ENCODE measurements at places on chromosomes 16 and 17.
A peak's percentile ranks its signal among the peaks of the same experiment; 100 is the strongest.

GRCh38 chr17:78133971-78134898 lies 3.7 kb downstream of the TMC8 start:
- DNase-seq: no peak
- H3K36me3 ChIP-seq: no peaks in the 10 kb centered on the region
- H3K27me3 ChIP-seq: no peaks in the 10 kb centered on the region

GRCh38 chr17:34090593-34090992 lies 164.5 kb upstream of the CCL2 start:
- no peak overlapping the region for H3K27ac ChIP-seq
- no peaks in the 10 kb centered on the region for H3K4me1 ChIP-seq
- no peak for DNase-seq
- H3K4me3 ChIP-seq: no peak overlapping the region
- no peaks in the 10 kb centered on the region for H3K27me3 ChIP-seq
- no peaks in the 10 kb centered on the region for H3K36me3 ChIP-seq

GRCh38 chr16:71357681-71358080 lies 842 bp upstream of the CALB2 start:
- H3K4me3 ChIP-seq: no peak overlapping the region
- no peaks in the 10 kb centered on the region for H3K27me3 ChIP-seq
- no peaks in the 10 kb centered on the region for H3K36me3 ChIP-seq
- no peak overlapping the region for H3K27ac ChIP-seq
- DNase-seq: no peak

GRCh38 chr16:31329671-31330552 lies 25.1 kb upstream of the ITGAX start:
- no peaks in the 10 kb centered on the region for H3K27me3 ChIP-seq
- DNase-seq: no peak

- no peaks in the 10 kb centered on the region for H3K27me3 ChIP-seq
- no peak overlapping the region for H3K27ac ChIP-seq
- H3K4me1 ChIP-seq: no peaks in the 10 kb centered on the region
- no peak overlapping the region for H3K4me3 ChIP-seq
- DNase-seq: no peak
Measured at GRCh38 chr16:78552716-78553115, 453.3 kb downstream of the WWOX start.

DNA sequence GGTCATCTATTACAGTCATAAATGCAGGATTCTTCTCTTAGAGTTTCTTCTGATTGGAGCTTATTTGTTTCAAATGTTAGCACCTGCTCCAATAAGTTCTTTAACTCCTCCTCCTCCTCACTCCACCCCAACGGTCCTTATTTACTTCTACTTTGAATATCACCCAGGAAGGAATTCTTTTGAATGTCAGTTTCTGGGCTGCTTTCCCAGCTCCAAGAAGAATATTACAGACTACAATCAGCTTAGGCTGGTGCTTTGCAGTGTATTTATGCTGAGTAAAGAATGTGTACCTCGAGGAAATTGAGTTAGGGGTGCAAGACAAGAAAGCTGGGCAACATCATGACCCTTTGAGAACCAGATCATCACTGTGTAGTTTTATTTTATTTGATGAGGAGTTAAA lies 30.8 kb downstream of the MAP3K3 start:
- peaks cover 34% of the 10 kb centered on the region for H3K36me3 ChIP-seq
- H3K27me3 ChIP-seq: no peaks in the 10 kb centered on the region
- no peak overlapping the region for H3K27ac ChIP-seq
- no peak overlapping the region for H3K4me3 ChIP-seq

- no peak for DNase-seq
- H3K4me1 ChIP-seq: no peaks in the 10 kb centered on the region
- no peaks in the 10 kb centered on the region for H3K27me3 ChIP-seq
- H3K36me3 ChIP-seq: no peaks in the 10 kb centered on the region
Measured at GRCh38 chr16:55418586-55418985, 60.4 kb upstream of the MMP2 start.

GRCh38 chr16:17511340-17511739 lies 40.6 kb upstream of the XYLT1 start:
- H3K4me1 ChIP-seq: no peaks in the 10 kb centered on the region
- no peak overlapping the region for H3K27ac ChIP-seq
- no peaks in the 10 kb centered on the region for H3K36me3 ChIP-seq
- H3K27me3 ChIP-seq: no peaks in the 10 kb centered on the region
- DNase-seq: no peak

DNA sequence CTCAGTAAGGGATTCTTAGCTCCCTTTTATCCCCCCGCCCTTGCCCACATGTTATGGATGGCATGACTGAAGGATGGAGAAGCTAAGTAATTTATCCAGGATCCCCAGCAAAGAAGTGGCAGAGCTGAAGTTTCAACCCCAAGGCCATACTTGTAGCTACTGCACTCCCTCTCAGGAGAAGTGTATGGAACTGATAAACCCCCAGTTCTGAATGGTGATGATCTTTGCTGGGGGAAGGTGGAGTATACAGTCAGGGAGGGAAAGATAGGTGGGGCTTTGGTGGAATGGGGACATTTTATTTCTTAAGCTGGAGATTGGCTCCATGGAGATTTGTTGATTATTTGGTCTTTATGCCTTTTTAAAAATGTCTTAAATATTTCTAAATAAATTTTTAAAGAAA lies 58.3 kb downstream of the TNRC6C start:
- no peaks in the 10 kb centered on the region for H3K36me3 ChIP-seq
- H3K4me1 ChIP-seq: no peaks in the 10 kb centered on the region
- no peak overlapping the region for H3K4me3 ChIP-seq
- no peak overlapping the region for H3K27ac ChIP-seq

DNA sequence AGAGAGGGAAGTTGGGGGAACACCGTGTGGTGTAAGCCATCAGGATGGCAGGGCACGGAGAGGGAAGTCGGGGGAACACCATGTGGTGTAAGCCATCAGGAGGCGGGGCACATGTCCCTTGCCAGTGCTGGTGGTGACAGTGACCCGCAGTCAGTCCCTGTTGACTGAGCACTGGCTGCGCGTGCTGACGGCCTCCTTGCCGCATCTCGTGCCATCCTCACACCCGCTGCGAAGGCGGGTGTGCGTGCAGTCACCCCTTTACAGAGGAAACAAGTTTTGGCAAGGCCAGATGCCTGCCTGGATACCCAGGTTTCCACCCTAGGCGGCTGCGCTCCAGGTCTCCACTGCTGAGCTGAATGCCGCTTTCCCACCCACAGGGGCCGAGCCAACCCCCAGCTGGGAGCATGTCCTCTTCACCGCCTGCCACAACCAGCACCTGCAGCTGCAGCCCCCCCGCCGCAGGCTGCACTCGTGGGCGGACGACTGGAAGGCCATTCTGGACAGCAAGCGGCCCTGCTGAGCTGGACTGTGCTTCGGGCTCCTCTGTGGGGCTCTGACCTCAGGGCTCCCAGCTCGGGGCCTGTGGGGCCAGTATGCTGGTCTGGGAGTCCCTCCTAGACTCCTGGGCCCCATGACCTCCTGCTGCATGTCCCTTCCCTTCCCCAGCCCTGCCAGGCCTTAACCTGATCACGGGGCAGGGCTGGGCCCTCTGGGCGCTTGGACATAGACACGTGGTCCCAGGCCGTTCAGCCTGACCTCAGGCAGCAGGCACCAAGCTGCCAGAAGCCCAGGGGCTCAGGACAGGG lies 43.5 kb downstream of the NT5M start:
- H3K27ac ChIP-seq: no peak overlapping the region
- peaks cover 4% of the 10 kb centered on the region for H3K27me3 ChIP-seq
- DNase-seq: peak; percentile 49
- no peak overlapping the region for H3K4me3 ChIP-seq
- no peaks in the 10 kb centered on the region for H3K4me1 ChIP-seq

DNA sequence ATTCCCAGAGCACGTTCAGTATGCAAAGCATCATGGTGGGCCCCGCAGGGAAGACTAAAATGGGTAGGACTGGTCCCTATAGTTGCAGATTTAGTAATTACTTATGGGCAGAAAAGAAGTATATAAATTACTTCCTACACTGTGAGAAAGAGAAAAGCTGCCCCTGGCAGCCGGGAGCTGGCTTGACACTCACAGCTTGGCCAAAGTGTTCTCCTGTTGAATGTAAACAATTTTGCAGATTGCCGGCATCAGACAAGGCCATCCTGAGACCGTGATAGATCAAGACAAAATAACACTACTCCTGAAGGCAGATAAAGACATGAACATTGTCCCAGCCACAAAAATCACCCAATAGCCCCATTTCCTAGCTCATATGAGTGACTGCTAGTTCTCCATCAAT lies 98.5 kb downstream of the MARF1 start:
- H3K4me3 ChIP-seq: no peak overlapping the region
- no peaks in the 10 kb centered on the region for H3K27me3 ChIP-seq
- H3K4me1 ChIP-seq: peaks cover 6% of the 10 kb centered on the region
- DNase-seq: no peak

GRCh38 chr17:37490638-37491614 lies 1.2 kb downstream of the DUSP14 start:
- peak overlapping the region; percentile 96 for H3K4me3 ChIP-seq
- DNase-seq: no peak
- H3K36me3 ChIP-seq: no peaks in the 10 kb centered on the region

DNA sequence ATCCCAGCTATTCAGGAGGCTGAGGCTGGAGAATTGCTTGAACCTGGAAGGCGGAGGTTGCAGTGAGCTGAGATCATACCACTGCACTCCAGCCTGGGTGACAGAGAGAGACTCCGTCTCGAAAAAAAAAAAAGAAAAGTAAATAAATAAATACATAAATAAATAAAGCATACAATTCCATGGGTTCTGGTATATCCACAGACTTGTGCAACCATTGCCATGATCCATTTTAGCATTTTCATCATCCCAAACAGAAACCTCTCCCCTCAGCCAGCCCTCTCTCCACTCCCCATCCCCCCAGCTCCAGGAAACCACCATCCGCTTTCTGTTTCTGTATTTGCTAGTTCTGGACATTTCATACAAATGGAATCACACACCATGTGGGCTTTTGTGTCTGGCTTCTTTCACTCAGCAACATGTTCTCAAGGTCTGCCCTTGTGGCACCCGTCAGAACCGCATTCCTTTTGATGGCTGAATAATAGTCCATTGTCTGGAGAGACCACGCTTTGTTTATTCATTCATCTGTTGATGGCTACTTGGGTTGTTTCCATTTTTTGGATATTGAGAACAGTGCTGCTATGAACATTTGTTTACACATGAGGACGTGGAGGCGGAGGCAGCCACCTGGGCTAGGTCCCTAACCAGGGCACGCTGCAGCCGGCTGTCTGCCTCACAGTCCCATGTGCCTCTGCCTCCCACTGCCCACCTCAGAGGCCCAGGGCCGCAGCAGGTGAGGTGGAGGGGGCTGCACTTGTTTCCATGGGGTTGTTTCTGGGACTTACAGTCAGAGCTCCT lies 76.2 kb downstream of the NT5M start:
- no peak overlapping the region for H3K27ac ChIP-seq
- H3K36me3 ChIP-seq: no peaks in the 10 kb centered on the region
- H3K27me3 ChIP-seq: no peaks in the 10 kb centered on the region

- H3K27me3 ChIP-seq: no peaks in the 10 kb centered on the region
- H3K4me3 ChIP-seq: no peak overlapping the region
- no peak for DNase-seq
- H3K27ac ChIP-seq: no peak overlapping the region
- H3K36me3 ChIP-seq: no peaks in the 10 kb centered on the region
Measured at GRCh38 chr16:12543700-12544476, 259.8 kb downstream of the CPPED1 start.

DNA sequence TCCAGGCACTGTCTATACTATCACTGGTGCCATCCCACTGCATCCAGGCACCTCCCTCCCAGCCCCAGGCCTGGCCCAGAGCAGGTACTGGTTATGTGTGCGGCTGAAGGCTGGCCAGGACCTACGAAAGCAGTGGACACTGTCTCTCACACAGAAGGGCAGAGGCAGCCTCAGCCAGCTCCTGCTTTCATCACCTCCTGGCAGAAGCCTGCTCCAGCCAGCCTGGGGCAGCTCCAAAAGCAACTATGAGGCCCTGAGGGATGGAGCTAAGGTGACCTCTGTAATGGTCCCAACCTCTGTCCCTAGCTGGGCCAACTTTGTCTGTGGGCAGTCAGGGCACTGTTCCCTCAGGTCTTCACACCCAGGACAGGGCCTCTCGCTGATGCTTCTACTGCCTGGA lies 18.8 kb downstream of the HSD11B2 start:
- no peak overlapping the region for H3K27ac ChIP-seq
- peaks cover 27% of the 10 kb centered on the region for H3K36me3 ChIP-seq
- H3K4me3 ChIP-seq: no peak overlapping the region
- no peaks in the 10 kb centered on the region for H3K27me3 ChIP-seq
- peaks cover 20% of the 10 kb centered on the region for H3K4me1 ChIP-seq

- H3K36me3 ChIP-seq: no peaks in the 10 kb centered on the region
- H3K27me3 ChIP-seq: no peaks in the 10 kb centered on the region
- no peak for DNase-seq
- no peak overlapping the region for H3K4me3 ChIP-seq
- H3K27ac ChIP-seq: no peak overlapping the region
Measured at GRCh38 chr17:28216052-28216451, 102.9 kb upstream of the TMEM97 start.

DNA sequence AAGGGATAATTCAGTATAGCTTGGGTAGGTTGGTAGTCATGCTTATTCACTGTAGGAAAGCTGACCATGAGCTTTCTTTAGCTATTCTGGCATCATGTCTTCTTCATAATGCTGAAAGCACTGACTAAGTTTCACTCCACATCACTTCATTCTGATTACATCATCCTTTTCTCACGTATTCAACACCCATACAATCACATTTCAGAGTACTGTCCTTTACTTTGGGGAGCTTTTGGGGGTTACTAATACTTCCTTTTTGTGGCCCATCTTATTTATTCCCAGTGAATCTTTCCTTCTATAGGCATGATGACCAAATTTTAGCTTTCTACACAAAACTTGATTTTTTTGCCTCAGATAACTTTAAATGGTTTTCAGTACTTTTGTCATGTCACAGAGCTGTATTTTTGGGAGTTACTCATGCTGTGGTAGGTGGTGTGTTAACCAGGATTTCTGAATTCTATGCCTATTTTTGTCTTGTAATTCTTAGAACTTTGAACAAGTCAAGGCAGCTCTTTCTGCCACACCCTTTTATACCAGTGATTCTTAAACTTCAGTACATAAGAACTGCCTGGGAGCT lies 23.5 kb downstream of the TADA2A start:
- peaks cover 3% of the 10 kb centered on the region for H3K4me1 ChIP-seq
- no peak overlapping the region for H3K4me3 ChIP-seq
- peaks cover 50% of the 10 kb centered on the region for H3K36me3 ChIP-seq
- H3K27me3 ChIP-seq: no peaks in the 10 kb centered on the region

- H3K27me3 ChIP-seq: no peaks in the 10 kb centered on the region
- H3K27ac ChIP-seq: no peak overlapping the region
- no peaks in the 10 kb centered on the region for H3K36me3 ChIP-seq
- no peak for DNase-seq
- no peak overlapping the region for H3K4me3 ChIP-seq
- H3K4me1 ChIP-seq: no peaks in the 10 kb centered on the region
Measured at GRCh38 chr16:89786474-89787364, 29.7 kb downstream of the FANCA start.
